ENCODE measurements at places on chromosomes 6 and 20.
A peak's percentile ranks its signal among the peaks of the same experiment; 100 is the strongest.

DNA sequence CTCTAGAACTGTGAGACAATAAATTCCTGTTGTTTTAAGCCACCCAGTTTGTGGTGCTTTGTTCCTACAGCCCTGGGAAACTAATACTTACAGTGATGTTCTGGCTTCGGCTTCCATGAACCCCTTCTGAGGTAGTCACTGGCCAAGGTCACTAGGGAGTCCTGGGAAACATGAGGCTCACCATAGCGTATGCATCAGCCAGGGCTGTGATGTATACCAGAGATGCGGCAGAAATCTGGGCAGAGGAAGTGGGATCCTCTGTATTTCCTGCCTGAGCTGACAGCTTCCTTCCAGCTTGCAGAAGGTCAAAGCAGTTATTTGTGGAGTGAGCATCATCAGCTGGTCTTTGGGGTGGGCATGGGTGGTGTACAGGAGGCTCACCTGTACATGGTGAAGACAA lies 27.9 kb downstream of the KAT14 start:
- no peak for DNase-seq

GRCh38 chr6:95230071-95230740 lies 347.1 kb upstream of the MANEA start:
- no peak for DNase-seq

DNA sequence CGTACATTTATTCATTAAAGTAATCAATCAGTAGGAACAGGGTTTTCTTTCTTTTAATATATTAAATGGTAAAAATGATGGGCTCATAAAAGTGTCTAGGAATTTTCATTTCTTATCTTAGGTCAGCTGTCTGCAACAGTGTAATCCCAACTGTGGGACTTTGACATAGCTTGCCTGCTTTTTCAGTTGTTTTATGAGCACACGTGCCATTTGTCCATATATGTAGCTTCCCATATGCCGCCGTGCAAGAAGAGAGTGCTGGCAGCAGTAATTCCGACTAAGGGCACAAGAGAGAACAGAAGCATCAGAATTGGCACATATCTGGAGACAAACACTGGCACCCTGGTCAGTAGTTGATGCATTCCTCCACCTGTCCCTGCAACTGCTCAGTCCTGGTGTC lies 20.9 kb upstream of the EEF1E1 start:
- DNase-seq, result no peak

- DNase-seq, result no peak
Observed at GRCh38 chr20:48959899-48960550, 38.5 kb downstream of the ARFGEF2 start.

- no peak for DNase-seq
Observed at GRCh38 chr6:35931120-35931561, 10.2 kb upstream of the SRPK1 start.

- no peak for DNase-seq
Observed at GRCh38 chr20:23269954-23270353, 80.6 kb upstream of the NXT1 start.

DNA sequence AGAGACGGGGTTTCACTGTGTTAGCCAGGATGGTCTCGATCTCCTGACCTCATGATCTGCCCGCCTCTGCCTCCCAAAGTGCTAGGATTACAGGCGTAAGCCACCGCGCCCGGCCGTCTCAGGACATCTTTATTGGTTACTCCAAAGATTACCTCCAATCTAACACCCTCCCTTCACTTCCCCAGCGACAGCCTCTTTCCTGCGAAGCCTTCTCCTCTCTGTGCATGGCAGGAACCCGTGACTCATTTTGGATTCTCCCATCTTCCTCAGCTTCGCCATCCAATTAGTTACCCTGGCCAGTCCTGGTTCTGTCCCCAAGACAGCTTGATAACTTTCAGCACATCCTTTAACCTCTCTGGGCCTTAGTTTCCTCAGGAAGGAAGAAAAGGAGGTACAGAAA lies 51.3 kb upstream of the TOX2 start:
- DNase-seq, result no peak

DNA sequence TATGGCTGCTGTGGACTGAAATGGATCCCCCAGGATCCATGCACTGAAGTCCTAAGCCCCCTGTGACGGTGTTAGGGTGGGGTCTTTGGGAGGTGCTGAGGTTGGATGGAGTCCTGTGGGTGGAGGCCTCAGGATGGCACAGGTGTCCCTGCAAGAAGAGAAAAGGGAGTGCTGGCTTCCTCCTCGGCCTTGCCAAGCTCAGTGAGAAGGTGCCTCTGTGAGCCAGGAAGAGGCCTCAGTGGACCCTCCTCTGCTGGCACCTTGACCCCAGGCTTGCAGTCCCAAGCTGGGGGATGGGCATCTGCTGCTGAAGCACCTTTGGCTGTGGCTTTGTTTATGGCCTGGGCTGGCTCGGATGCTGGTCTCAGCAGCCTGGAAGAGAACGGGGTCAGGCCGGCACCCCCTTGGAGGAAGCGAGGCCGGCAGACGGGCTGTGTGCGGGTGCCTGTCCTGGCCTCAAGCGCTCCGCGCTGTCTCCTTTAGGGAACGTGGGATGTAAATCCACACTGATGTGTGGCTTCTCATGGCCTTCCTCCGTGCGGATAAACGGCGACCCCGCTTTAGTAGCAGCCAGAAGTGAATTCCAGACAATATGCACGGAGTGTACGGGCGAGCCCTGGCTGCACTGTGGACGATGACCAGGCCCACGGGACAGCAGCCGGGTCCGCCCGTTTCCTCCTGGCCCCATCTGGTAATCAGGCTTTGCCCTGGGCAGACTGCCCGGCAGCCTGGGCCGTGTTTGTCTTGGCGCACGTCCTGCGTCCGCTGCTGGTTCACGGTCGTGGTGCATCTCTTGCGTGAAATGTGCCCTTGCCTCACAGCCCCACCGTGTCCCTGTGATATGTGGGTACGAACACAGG lies 182.6 kb downstream of the ERMARD start:
- peak; percentile 59 for DNase-seq

DNA sequence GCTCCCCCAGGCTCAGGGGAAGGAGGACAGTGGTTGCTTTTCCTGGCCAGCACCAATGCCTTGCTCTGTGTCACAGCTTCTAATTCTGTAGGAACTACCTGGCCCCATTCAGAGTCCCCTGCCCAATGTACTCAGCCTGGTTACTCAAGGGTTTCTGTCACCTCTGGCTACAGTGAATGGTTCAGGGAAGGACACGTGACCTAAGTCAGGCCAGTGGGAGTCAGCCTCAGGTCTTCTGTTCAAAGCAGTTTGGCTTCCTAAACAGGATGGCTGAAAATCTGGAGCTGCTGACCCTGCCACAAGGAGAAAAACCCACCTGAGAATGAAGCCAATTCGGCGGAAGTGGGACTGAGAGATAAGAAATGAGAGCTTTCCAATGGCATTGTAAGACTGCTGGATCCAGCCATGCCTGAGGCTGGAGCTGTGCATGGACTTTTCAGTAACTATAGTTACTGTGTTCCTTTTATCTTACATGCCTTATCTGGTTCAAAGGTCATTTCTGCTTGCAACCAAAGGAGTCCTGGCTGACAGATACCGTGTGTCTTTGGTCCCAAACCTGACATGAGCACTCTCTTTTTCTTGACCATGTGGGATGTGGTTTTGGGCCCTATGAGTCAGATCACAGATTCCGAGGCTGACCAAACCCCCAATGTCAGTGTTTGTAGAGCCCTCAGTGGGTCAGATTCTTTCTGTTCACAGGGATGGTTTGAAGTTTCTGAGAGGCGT lies 104.3 kb downstream of the SULF2 start:
- peak; percentile 82 for DNase-seq

DNA sequence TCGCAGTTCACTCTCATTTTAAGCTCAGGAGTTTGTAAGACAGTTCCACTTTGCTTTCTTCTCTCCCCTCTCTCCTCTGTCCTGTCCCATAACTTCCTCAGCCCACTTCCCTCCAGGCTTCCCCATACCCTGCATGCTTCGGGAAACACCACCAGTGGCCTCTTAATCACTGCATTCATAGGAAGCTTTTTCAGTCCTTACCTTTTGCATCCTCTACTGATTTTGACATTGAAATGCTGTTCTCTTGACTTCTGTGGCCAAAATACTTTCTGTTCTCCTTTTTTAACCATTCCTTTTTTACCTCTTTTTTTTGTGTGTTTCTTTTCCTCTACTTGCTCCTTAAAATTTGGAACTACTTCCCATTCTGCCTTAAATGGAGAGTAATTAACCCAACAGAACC lies 69.7 kb downstream of the HIVEP1 start:
- DNase-seq, result no peak

DNA sequence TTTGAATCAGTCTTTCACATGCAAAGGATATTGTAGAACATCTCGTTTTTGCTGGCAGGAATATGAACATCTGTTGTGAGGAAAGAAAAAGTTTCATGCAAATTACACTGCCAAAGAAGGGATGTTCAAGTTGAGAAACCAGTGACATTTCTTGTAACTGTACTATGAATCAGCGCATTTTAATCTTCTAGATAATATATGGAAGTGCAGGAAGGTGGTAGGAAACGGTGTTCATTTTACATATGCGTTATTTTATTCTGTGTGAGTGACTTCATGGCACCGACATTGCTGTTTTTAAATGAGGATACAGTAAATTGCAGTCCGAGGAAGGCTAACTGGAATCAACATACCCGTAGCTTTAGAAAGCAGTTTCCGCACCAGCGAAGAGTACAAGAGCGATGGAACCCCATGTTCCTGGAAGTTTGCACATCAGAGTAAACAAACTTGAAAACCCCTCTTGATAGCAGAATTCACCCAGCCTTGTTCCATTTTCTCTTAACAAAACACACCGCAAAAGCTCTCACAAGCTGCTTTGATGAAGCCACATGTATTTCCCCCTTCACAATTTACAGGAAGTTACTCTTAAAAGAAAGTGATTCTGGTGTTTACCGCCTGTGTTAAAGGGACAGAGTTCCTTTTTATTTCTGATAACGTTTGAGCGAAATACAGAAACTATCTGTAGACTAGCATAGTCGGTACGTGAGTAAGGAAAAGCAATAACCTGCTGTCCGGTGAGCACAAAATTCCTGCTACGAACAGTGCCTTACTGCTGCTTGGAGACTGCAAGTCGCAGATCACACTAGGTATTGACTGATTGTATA lies 11.5 kb downstream of the PRDM1 start:
- no peak for DNase-seq

- DNase-seq, result no peak
Observed at GRCh38 chr20:57102566-57102965, 163.9 kb downstream of the BMP7 start.

DNA sequence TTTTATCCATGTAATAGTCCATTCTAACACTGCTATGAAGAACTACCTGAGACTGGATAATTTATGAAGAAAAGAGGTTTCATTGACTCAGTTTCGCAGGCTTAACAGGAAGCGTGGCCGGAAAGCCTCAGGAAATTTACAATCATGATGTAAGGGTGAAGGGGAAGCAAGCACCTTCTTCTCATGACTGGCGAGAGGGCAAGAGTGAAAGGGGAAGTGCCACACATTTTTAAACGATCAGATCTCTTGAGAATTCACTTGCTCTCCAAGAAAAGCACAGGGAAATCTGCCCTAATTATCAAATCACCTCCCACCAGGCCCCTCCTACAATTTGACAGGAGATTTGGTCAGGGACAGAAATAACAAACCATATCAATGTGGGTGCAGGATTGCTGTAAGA lies 859.7 kb downstream of the EPHA7 start:
- no peak for DNase-seq

DNA sequence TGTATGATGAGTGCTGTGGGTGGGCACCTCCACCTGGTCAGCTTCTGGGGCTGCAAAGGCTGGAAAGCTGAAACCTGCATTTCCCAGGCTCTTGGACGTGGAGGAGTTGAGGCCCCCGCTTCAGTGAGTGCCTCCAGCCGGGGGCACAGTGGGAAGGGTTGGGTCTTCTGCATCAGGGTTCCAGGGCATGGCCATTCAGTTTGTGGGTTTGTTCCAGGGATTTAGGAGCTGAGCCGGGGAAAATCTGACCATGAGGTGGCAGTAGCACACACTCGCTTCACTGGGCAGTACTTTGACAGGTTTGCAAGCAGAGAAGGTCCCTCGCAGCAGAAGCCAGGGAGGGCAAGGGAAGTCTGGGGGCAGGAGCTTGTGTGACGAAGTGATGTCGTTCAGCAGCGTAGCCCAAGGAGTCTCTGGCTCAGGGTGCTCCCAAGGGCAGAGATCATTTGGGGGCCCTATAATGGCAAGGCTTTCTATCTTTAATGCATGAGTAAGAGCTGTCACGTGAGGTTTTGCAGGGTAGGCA lies 69.5 kb upstream of the SULF2 start:
- peak; percentile 74 for DNase-seq

DNA sequence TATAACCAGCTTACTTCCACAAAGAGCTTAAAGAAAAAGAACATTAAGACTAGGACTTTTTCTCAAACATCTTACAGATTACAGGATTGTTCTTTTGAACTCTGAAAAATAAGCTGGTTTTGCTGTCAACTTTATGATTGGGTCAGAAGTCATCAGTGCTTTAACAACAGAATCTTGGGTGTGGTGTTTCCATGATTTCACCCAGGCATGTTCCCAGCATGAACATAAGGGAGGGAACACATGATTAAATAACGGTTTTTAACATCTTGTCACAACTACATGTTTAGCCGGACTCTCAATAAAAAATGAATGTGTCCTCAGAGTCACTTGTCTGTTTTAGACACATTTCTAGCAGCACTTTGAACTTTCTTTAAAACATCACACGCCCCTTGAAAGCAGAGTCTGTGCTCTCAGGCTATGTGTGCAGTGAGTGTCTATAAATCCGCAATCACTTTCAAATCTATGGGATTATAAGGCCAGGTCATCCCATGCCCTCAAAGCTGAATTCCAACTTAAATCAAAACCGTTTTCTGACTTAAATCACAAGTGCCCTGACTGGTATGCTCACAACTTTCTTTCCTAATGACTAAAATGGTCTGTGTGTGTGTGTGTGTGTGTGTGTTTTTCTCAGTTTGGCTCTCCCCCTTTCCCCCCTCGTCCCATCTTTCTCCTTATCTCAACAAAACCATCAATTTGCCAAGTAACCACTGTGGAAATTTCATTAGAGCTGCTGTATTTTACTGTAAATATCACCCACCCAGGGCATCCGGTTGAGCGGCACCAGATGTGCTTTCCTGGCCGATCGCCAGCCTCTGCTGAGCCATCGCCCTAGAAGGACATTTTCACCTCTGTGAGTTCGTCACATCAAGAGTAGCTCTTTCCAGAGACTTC lies 216.8 kb upstream of the DTNBP1 start:
- peak; percentile 34 for DNase-seq

GRCh38 chr6:160141001-160141726 lies 19.5 kb downstream of the SLC22A1 start:
- peak; percentile 76 for DNase-seq
